ENCODE measurements at places on chromosomes 16 and 17.

DNA sequence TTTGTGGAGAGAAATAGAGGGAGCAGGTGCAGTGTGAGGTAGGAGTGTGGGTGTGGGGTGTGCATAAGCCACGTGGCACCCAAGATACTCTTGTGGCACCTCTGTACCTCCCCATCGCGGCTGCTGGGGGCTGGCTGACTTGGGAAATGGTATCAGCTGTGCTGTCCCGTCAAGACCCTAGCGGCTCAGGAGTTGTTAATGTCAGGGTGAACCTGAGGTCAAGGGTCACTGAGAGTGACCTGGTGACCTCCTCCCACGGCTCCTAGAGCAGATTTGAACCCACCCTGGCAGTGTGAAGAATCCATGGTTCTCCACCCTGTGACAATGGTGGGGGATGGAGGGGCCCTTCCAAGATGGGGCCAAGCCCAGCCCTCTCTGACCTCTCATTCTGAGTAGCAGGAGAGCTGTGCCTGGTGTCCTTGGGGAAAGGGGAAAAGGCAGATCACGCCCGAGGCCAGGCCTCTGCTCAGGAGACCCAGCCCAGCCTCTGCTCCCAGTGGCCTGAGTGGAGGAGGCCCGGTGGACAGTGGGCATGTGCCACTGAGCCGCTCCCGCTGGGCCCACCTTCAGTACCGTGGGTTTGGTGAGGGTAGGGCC lies 3.0 kb upstream of the WFIKKN2 start:
- DNase-seq, result no peak

GRCh38 chr16:17744921-17745572 lies 274.3 kb upstream of the XYLT1 start:
- no peak for DNase-seq

DNA sequence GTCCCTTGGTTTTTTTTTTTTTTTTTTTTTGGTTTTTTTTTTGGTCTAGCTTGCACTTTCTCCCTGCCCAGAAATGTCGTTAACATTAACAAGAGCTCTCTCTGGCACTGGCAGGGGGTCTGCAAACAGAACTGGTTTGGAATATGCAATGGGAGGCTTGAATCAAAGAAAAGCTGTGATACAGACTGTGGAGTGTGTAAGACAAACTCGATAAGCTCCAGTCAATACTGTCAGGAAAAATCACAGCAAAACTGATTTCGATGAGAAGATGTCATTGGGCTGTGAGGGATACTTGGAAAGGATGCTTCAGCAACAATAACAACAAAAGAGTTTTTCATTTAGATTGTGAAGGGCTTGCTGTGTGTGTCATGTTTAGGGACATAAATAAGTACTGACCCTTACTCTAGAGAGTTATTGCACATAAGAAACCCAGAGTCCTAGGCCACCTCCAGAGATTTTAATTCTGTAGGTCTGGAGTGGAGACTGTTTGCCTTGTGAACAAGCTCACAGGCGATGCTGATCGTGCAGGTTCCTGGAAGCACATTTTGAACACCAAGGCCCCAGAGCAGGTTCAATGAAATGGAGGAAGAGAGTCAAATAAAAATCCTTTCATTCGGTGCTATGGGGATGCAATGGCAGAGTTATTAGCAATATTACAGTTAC lies 470.7 kb upstream of the RBFOX1 start:
- DNase-seq, result no peak

DNA sequence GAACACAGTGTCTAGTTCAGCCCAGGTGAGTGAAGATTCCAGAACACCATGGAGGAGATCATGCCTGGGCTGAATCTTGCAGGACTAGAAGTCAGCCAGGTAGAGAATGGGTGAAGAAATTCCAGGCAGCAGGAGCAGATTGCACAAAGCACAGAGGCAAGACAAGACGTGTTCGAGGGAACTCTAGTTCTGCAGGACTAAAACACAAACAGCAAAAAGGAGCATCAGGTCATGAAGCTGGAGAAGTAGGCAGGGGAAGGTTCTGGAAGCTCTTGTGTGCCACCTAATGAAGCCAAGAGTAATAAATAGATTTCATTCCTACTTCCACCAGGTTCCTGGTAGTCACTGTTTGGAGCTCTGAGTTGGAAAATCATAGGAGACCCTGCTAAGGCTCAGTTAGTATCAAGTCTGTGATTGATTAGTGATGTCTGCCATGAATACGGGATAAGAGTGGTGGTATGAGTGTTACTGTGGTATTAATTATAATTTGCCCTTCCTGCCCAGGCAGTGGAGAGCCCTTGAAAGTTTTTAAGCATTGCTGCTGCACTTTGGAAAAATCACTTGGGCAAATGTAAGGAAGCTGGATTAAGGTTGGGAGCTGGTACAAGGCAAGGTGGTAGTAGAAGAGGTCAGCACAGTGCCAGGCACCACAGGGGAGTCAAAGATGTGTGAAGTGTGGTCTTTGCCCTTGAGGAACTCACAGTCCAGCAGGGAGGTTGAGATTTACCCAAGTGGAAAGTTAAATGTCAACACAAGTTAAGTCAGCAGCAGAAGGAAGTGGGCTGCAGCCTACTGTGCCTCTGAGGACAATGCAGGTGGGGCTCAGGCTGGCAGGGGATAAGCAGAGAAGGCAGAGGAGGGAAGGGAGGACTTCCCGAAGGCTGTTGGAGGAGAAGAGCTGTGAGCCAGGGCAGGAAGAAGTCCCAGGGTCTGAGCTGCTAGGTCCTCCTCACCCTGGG lies 13.5 kb upstream of the FOXN1 start:
- no peak for DNase-seq

DNA sequence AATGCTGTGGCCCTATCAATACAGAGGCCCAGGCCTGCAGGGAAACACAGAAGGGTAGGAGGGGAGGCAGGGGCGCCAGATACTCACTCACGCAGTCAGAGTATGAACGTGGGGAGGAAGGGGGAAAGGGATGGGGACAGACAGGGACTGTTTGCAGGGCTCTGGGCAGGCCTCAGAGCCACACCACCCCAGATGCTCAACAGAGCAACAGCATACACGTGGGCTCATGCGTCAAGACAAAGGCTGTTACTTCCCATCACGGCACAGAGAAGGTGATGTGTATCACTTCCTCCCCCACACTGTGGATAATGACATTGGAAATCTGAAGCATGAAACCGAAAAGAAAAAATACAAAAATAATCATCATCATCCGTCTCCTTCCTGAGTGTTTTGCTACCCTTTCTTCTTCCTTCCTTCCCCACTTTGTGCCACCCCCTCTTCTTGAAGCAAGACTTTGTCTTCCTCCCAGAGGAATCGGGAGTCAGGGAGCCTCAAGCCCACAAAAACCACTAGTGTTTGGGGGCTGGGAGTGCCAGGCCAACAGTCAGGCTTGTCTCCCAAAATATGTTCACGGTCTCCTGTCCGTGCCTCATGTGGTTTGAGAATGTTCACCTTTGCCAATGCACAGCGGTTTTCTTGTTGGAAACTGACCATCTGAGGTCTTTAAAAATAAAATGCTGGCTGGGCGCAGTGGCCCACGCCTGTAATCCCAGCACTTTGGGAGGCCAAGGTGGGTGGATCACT lies 20.1 kb downstream of the SLC39A11 start:
- DNase-seq, result no peak

GRCh38 chr16:56734429-56734828 lies 4.5 kb downstream of the NUP93 start:
- DNase-seq, result no peak

DNA sequence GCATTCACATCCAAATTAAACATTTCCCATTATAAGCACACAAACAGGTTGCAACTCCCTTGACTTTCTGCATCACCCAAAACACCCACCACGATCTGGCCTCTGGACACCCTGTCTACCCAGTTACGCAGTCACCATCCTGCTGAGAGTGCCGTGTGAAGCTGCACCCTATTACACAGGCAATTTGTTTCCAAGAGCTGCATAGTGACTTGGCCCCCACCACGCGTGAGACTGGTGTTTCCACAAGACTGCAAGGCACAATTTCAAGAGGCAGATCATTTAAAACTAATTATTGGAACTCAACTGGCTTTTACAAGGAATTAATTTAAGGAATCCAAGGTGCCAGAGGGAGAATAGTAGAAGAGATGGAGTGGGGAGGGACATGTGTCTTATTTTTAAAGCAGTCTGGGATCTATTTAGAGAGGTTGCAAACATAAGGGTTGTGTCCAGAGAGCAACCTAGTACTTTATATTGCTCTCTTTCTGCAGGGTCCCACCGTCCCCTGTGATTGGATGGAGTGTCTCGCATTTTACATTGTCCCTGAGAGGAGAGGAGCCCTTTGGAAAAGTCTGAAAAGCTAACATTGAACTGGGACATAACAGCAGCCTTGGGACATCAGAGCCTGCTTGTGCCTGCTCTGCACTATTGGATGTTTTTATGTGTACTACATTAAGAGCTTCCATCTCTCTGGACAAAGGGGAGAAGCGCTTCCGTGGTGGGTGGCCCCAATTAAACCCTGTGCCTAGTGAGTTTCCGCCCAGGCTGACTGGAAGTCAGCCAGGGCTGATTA lies 8.7 kb upstream of the ADAMTS18 start:
- no peak for DNase-seq

GRCh38 chr17:15239491-15239890 lies 25.6 kb downstream of the PMP22 start:
- no peak for DNase-seq

GRCh38 chr16:86355531-86355930 lies 154.8 kb upstream of the FOXF1 start:
- no peak for DNase-seq
